ENCODE measurements at places on chromosomes 7 and 10. TPM values are rescaled to one million over a fixed set of nuclear protein-coding genes. Genes with fewer than 3 reads are reported as not detected.

GRCh38 chr7:132756484-132756990, 180.3 kb upstream of the PLXNA4 start:
- no peak for DNase-seq

- no peak for DNase-seq
Measured at GRCh38 chr7:6167587-6168476, 104.6 kb downstream of the CYTH3 start.

GRCh38 chr7:6121141-6121540, 90.0 kb downstream of the ANKRD61 start:
- DNase-seq, result no peak

DNA sequence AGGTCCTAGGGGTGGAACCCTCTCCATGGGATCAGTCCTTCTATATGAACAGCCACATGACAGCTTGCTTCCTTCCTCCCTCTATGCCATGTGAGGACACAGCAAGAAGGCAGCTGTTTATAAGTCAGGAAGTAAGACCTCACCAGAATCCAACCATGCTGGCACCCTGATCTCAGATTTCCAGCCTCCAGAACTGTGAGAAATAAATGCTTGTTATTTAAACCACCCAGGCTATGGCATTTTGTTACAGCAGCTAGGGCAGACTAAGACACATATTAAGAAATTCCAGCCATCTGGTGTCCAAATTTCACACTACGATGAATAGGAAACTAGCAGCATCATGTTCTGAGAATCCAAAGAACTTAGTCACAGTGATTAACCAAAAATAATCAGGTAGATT, 140.1 kb downstream of the ZFAND4 start:
- no peak for DNase-seq

DNA sequence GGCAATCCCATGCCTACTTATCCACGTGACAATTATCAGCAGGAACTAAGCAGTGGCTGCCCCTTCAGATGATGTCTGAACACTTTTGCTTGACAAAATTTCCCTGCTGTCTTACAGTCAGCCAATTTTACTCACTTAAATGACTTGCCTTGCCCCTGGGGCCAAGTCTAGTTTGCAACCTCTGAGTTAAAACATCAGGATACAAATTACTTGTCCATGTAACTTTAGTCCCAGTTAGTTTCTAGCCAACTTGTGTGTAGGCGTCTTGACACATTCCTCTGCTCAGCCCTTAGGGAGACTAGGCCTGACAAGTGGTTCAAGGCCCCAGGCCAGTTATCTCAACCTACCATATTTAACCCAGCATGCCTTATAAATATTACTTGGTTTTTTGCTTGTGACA, 11.6 kb upstream of the TYSND1 start:
- no peak for DNase-seq

DNA sequence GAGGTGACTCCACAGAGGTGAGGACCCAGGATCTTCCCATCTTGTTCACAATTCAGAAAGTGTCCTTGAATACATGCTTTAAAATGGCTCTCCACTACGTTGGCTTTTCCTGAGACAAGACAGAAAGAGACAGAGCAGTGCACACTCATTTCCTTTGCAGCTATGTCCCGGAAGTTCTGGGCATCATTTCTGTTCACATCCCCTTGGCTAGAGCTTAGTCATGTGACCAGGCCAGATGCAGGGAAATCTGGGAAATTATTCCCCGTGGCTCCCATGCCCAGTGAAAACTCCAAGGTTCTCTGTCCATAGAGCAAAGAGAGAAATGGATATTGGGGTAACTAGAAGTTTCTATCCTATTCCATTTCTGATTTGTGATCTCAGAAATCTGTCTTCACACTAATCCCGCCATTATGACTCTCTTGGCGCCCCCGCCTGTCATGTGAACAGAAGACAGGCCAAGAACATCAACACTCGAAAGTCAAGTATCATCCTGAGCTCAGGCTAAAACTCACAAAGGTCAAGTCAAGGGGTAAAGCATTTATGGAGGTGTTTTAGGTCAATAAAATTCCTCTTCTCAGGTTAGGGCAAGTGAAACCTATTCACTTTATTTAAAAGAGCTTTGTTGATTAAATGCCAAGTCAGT, 251.4 kb upstream of the HABP2 start:
- DNase-seq, result no peak

DNA sequence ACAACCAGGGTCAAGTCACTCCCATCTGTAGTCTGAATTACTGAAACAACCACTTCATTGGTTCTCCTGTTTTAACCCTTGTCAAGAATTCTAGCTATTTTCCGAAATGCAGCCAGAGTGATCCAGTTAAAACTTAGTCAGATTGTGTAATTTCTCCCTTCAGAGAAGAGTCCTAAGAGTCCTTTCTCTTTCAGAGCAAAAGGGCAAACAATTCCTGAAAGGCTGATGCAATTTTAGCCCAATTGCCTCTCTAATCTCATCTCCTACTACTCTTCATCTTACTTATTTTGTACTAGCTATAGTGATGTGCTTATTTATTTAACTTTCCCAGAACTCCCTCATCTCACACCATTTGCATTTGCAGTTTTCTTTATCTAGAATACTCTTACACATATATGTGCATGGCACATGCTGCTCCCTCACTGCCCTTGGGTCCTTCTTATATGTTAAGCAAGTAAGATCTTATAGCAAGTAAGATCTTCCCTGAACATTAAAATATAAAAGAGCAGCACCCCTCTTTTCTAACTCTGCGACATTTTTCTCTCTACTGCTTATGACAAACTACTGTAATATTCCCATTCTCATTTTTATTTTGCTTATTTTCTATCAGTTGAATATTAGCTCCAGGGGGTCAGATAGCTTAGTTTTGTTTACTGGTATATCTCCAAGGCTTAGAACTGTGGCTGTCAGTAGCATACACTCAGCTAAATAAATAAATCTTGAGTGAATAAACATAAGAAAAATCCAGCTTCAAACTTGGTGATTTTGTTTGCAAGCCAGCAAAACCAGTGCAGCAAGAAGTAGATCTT, 44.6 kb downstream of the HGF start:
- no peak for DNase-seq

DNA sequence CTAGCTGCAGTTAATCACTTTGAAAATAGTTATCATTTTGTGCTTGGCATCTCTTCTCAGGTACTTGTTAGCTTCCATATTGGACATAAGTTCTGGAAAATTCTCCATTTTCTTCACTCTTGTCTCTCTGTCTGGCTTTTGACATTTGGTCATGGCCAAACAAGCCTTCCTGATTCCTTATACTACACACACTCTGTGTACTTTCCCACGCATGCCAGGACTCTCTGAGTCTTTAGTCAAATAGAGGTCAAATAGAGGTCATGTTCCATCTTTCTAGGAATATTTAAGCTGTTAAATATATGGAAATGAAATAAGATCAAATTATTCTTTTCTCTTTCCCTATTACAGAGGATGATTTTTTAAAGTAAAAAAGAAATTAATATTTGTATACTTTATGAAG, 235.5 kb upstream of the PLXDC2 start:
- no peak for DNase-seq

DNA sequence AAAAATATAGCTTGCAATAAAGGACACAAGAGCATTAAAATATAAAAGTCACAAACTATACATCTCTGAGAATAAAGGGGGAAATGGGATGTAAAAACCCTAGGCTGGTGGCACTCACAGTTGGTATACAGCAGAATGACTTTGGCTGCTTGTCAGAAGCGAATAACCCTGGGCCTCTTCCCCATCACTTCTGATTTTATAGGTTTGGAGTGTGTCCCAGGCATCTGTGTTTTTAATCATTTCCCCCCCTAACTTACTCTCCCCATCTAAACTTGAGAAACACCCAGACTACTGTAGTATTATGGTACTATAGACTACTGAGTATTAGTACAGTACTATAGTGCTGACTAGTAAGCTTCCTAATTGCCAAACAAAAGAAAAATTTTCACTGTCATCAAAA, 1.8 kb upstream of the RPA3 start:
- no peak for DNase-seq

DNA sequence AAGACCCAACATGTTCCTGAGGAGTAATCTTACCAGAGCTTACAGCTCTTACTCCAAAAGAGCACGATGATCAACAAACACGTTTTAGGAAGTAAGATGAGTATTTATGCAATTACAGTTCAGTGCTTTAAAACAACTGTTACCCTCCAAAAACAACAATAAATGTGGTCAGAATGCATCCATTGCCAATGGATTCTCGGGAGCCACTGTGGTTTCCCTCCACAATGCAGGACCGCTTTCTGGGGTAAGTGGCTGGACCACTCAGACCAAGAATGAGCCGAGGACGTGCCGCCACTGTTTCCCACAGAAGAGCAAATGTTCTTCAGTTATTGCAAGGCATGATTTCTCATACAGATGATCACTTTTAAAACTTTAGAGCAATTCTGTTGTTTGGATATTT, 232.3 kb upstream of the MKLN1 start:
- no peak for DNase-seq

DNA sequence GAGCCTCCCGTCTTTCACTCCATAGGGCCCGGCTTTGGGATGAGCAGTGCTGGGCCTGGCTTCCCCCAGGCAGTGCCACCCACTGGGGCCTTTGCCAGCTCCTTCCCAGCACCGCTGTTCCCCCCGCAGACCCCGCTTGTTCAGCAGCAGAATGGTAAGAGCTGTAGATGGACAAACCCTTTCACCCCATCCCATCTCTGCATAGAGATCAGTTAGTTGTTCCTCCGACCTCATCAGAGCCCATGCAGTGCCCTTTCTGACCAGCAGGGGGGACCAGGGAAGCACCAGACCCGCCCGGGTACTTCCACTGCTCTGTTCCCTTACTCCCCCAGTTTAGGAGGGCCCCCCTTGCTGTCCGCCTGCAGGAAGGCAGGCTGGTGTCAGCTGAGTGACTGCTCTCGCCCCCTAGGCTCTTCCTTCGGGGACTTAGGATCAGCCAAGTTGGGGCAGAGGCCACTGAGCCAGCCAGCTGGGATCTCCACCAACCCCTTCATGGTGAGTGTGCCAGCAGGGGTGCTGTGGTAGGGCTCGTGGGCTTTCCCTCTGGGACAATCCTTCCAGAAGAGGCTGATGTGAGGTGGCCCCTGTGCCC, 9.8 kb downstream of the SAP25 start:
- DNase-seq, result peak; percentile 82

DNA sequence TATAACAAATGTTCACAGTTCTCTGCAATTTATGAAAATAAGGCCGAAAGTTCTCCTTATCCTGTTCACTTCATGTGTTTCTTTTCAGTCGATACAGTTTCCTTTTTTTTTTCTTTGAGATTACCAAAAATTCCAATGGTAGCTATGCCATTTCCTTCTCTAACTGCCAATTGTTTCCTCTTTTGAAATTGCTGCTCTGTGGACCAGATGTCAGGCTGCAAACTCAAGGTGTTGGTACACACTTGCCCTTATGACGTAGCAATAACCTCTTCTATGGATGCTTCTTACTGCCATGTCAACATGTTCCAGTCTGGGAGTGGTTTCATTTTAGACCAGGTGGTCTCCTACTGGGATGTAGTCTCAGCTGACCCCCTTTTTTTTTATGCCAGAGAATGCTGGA, 52.9 kb downstream of the CASD1 start:
- no peak for DNase-seq

DNA sequence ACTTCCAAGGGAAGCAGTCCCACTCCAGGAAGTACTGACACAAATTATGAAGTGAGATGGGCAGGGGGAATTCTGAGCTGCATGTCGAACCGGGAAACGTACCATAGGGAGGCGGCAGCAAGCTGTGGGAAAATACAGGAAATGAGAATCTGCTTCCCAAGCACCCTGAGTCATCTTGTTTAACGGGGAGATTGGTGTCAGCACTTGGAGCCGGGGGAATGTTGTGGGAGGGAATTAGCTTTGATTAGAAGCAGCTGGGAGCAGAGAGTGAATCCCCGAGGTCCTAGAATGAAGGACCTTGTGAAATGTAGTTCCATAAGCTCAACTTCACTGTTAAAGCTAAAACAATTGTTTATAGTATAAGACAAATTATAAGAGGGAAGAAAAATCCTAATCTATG, 141.4 kb upstream of the PRKCQ start:
- peak; percentile 55 for DNase-seq

GRCh38 chr7:46468753-46469356, 547.8 kb upstream of the IGFBP3 start:
- no peak for DNase-seq

DNA sequence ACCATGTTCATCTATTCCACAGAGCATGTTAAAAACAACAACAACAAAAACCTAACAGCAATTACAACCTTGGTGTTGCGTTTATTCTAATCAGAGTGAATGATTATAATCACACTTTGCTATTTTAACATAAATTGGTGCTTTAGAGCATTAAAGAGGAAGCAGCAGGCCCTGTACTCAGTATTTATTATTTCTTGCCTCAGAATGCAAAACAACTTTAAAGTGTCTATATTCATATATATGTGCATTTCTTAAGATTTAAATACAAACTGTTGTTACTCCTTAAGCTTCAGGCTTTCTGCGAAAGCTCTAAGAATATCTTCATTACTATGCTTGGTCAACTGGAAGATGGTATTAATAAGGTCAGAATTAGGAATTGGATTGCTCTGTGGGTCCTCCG, 21.5 kb downstream of the ARL5B start:
- no peak for DNase-seq

The CRCP gene
- total RNA-seq, result 15.4 TPM

The MEIG1 gene
- total RNA-seq, result not detected

The SLC18A3 gene
- not detected for total RNA-seq

The EPO gene
- total RNA-seq, result not detected

The NOS3 gene
- 11.5 TPM for total RNA-seq

The UCMA gene
- not detected for total RNA-seq

Measured in heart right ventricle (tissue), 16 donors.